AG08395 (cell line): ENCODE measurements at places on chromosomes 12 and 14.
A peak's percentile ranks its signal among the peaks of the same experiment; 100 is the strongest.

- peak; percentile 43 for DNase-seq
Measured at GRCh38 chr14:58428118-58428683, 682 bp downstream of the KIAA0586 start.

DNA sequence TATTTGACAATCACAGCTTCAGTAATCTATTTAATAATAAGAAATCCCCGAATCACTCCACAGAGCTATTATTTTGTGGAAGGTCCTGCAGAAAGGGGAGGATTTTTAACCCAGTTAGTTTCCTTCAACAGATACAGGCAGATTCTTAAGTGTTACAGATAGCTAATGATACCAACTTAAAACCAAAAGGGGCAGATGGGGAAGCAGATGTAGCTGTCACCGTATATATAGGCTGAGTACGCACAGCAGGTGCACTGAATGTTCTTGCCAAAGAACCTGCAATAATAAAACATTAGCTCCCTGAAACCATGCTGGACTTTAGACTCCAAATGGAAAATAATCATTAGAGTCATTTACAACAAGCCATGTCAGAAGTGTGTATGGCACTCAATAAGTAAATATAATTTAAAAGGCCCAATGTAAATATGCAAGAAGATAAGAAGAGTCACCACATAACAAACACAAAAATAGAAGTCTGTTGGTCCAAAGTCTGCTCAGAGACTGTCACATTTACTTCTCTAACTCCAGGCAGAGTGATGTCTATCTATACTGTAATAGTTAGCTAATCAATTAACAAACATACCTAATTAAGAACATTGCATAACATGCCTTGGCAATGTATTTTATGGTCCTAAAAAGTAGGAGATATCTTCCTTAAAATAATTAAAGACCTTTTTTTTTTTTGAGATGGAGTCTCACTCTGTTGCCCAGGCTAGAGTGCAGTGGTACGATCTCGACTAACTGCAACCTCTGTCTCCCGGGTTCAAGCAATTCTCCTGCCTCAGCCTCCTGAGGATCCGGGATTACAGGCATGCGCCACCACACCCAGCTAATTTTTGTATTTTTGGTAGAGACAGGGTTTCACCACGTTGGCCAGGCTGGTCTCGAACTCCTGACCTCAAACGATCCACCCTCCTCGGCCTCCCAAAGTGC, 78.8 kb downstream of the SEC23A start:
- no peak for DNase-seq

- no peak for DNase-seq
Measured at GRCh38 chr14:49479432-49479831, 106.7 kb downstream of the RPS29 start.

- peak; percentile 3 for DNase-seq
Measured at GRCh38 chr12:83823386-83824045, 1089.1 kb downstream of the SLC6A15 start.

GRCh38 chr12:56315249-56315621, 553 bp downstream of the CNPY2 start:
- no peak for DNase-seq

DNA sequence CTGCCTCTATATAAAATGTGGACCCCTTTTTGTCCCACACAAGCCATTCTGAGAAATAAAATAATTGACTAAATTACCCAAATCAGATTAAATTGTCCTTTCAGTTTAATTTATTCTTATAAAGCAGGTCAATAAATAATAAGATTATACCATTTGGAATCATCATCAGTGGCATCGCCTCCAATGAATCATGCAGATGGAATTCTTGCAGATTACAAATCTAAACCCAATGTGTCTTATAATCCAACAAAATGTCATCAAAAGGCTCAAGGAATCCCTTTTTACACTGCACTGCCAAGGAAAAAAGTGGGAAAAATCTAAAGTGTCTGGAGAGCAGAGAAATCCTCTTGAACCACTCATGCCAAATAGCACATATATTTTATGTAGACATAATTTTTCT, 138.2 kb upstream of the TSPAN8 start:
- no peak for DNase-seq

- peak; percentile 83 for DNase-seq
Measured at GRCh38 chr12:32217354-32218310, 111.0 kb downstream of the BICD1 start.

DNA sequence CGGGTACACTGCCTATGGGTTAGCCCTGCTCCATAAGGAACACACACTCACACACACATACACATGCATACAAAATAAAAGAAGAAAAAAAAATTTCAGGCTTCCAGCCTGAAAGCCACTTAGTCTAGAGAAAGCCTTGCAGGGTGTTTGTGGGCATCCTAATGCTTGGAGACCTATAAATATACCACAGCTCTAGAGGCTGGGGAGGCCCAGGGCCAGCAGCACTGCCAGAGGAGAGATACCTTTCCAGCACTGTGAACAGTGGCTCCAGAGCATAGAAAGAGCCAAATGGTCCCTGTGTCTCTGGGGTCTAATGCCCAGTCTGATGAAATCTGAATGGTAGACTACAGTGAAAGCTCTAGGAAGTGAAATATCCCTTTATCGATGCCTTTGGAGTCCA, 12.9 kb downstream of the FAM161B start:
- DNase-seq = no peak

DNA sequence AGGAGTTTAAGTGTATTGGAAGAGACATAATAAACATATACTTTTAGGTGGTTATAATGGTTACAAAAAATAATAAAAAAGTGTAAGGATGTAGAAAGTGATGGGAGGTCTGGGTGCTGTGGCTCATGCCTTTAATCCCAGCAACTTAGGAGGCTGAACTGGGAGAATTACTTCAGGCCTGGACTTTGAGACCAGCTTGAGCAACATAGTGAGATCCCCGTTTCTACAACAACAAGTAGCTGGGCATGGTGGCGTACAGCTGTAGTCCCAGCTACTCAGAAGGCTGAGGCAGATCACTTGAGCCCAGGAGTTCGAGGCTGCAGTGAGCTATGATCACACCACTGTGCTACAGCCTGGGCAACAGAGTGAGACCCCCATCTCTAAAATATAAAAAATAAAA, 19.0 kb downstream of the NUBPL start:
- DNase-seq = no peak

DNA sequence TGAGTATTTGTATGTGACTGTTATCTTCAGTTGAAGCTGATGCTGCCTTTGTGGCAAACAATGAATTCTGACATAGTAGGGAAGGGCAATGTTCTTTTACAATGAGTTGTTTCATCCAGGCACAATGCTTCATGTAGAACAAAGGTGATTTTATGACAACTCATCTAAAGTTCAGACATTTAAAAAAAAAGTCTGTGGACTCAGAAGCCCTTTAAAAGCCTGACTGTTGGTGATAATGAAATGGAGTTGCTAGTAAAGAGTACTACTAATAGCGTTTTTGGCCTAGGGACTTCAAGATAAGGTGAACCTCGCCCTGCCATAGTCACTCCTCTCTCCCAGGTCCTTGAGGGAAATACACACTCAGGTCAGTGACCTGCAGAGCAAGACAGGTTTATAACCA, 105.1 kb downstream of the AKAP6 start:
- no peak for DNase-seq

DNA sequence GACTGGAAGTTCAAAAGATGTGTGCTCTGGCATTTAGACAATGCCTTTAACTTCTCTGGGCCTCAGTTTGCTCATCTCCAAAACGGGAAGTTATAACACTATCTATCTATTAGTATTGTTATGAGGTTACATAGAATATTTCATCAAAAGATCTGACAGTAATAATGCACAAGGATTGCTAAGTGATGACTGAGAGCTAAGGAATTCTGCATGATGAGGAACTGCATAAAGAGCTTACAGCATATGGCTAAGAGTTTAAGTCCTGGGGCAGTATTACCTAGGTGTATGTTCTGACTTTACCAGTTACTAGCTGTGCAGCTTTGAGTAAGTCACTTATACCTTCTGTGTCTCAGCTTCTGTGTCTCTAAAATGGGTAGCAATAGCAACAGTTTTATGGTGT, 160.1 kb upstream of the TMPO start:
- DNase-seq = peak; percentile 6

GRCh38 chr12:44863867-44864266, 12.2 kb downstream of the NELL2 start:
- no peak for DNase-seq

- DNase-seq = no peak
Measured at GRCh38 chr12:102902093-102902492, 15.0 kb downstream of the PAH start.

GRCh38 chr14:90512329-90512991, 115.6 kb downstream of the CALM1 start:
- no peak for DNase-seq

- DNase-seq = no peak
Measured at GRCh38 chr14:21702316-21702715, 28.7 kb upstream of the OR4E1 start.

GRCh38 chr12:104672501-104673265, 215.9 kb downstream of the CHST11 start:
- peak; percentile 53 for DNase-seq

- DNase-seq = peak; percentile 68
Measured at GRCh38 chr14:69049675-69050074, 70.6 kb upstream of the ACTN1 start.

DNA sequence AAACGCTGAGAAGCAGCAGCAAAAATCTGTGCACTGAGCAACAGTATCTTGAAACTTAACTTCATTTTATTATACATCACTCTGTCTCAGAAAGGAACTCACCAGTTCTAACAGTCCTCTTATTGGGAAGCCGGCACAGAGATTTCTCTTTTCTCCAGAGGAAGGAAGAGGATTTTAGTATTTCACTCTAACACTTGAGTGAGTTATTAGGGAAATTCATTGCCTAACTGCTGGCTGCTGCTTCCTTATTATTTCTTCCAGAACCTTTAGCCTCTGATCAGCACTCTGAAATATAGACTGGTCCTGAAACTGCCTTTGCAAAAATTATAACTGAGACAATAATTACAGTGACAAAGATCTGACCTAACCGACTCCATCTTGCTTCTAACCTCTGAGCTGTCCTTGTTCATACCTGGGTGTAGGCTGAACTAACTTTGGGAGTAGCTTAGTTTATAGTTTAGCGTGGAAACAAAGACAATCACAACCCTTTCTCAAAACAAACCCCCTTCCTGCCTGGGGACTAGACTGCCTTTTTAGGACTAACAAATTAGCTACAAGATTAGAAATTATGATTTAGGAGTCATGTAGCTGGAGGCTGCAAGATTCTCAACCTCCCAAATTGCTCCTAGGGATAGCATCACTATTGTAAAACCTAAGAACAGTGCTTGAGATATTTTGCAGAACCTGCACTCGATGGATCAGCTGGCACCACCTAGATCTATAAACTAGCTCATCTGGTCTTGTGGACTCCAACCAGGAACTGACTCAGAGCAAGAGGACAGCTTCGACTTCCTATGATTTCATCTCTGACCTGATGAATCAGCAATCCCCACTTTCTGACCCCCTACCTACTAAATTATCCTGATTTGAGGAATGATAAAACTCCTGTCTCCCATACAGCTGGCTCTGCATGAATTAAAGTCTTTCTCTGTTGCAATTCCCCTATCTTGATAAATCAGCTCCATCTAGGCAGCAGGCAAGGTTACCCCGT, 117.5 kb downstream of the DYRK2 start:
- DNase-seq = peak; percentile 38

GRCh38 chr12:8697476-8698131, at the start of gene RIMKLB:
TSS of gene RIMKLB (plus strand) at chr12:8697991. CDS start at chr12:8713867, 15,876 bp downstream.
- DNase-seq = peak; percentile 81

- DNase-seq = no peak
Measured at GRCh38 chr14:82830596-82830995, 1296.9 kb upstream of the SEL1L start.

DNA sequence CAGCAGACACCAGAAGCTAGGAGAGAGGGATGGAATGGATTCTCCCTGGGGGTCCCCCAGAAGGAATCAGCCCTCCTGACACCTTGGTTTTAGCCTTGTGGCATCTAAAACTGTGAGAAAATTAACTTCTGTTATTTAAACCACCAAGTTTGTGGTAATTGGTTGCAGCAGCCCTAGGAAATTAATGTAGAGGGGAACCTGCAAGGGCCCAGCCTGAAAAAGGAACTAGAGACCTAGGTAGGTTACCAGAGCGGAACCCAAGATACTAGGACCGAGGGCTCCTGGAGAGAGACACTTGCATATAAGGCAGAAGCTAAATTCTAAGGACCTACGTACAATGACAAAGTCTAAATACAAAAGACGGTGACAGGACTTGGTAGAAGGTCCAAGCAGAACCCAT, 8.1 kb upstream of the DENND5B start:
- no peak for DNase-seq

DNA sequence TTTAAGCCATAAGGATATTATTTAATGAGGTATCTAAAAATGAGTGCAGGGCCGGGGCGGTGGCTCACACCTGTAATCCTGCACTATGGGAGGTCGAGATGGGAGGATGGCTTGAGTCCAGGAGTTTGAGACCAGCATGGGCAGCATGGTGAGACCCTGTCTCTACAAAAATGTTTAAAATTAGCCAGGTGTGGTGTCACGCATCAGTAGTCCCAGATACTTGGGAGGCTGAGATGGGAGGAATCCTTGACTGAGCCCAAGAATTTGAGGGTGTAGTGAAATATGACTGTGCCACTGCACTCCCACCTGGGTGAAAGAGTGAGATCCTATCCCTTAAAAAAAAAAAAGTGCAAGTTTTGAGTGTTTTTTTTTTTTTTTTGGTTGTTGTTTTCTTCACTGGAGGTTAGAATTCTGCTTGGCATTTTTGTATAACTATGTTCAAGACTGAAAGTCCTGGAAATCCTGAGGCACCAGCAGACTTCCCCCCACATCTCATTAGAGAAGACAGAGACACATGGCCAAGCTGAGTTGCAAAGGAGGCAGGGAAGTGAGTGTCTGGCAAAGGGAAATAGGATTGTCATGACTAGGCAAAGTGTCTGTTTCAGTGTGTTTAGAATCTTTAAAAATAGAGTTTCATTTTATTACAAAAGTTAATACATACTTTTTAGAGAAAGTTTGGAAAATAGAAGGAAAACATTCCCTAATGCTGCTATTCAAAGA, 53.5 kb upstream of the DUSP6 start:
- DNase-seq = no peak

GRCh38 chr12:32828120-32828519, 68.5 kb downstream of the PKP2 start:
- no peak for DNase-seq

GRCh38 chr14:63174760-63175191, 29.5 kb upstream of the RHOJ start:
- DNase-seq = peak; percentile 58

DNA sequence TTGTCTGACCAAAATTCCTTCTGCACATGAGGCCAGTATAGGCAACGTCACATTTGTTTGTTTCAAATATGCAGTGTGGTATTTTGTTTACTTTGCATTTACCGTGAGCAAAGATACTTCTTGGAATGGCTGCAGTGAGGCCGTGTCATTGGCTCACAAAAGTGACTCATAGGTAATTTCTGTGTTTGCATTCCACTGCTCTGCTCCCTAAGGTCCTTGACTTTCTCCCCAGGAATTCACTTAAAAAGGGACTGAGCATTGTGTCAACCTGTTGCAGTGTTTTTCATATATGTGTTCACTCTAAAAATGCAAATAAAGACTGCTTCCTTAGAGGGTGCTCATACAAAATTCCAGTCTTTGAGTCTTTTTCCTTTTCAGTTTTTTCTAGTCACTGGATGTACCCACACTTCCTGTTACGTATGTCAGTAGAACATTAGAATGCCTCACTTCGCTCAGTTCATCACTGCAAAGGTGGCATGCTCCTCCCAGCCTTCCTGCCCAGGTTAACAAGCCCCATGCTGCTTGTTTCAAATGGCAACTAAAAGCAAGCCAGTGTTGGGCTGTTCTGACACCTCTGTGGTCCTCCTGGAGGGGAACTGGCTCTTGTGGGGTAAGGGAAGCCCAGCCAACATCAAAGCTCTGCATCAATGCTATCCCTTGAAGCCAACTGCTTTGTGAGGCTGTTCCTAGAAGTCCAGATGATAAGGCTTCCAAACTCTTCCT, 9.1 kb downstream of the C12orf76 start:
- peak; percentile 92 for DNase-seq
